Cardiac septum (tissue), 1 donor: ENCODE measurements at places on chromosomes 1 and 21. TPM values are rescaled to one million over a fixed set of nuclear protein-coding genes. Genes with fewer than 3 reads are reported as not detected.

Gene OR2T29
- total RNA-seq, result not detected

Gene C4BPB
- 0.24 TPM for total RNA-seq

Gene SHISAL2A
- total RNA-seq, result not detected

GRCh38 chr1:109412551-109412950, 13.7 kb downstream of the PSMA5 start:
- no peak for DNase-seq

DNA sequence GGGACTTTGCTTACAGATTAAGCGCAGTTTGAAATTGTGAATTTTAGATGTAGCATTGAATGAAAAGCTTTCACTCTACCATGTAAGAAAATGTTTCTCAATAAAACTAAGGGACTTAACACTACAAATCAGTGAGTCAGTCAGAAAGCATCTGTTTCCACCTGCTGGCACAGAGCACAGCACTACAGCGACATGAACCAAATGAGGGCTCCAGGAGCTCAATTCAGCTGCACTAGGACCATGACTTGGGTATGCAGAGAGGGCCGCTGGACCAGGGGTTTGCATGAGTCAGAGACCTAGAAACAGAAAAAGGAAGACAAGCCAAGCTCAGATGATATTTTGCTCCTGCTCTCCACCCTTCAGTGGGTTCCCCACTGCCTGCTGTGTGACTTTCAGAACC, 5.2 kb downstream of the SUSD4 start:
- DNase-seq, result no peak

GRCh38 chr1:73659136-73659535, 538.8 kb downstream of the LRRIQ3 start:
- no peak for DNase-seq

DNA sequence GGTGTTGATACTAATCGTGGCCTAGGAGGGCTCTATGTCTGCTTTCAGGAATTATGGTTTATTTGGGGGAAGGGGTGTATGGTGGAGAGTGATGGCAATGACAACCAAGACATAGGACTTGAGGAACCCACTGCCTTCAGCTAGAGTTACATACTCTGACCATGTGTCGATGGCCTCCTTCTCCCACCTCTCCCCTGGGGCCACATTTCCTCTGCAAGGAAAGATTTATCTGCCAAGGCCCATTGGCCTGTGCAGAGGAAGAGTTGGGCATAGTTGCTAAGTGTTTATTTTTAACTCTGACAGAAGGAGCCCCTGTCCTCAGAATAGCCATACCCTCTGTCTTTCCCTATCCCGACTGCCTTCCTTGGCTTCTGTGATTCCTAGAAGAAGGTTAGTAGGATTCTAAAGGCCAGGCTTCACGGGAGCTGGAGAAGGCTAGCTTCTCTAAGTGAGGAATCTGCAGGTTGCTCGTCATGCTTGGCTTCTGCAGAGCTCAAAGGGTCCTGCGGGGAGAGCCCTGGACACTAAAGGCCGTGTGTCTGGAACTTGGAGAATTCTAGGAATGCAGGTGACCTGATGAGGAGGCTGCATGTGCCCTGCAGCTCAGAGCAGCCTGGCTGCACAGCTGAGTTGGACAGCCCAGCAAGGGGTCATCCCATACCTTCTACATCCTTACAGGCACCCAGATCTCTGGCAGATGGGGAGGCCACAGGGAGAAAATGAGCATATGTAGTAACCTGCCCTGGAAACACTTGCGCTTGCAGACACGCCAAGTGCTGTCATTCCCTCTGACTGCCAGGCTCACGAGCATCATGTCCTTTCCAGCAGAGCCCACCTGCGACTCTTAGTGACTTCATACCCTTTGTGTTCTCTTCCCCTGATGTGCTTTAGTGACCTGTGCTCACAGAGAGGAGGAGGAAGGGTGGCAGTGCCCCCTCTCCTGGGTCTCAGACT, 9.7 kb downstream of the MAPKAPK2 start:
- no peak for DNase-seq

DNA sequence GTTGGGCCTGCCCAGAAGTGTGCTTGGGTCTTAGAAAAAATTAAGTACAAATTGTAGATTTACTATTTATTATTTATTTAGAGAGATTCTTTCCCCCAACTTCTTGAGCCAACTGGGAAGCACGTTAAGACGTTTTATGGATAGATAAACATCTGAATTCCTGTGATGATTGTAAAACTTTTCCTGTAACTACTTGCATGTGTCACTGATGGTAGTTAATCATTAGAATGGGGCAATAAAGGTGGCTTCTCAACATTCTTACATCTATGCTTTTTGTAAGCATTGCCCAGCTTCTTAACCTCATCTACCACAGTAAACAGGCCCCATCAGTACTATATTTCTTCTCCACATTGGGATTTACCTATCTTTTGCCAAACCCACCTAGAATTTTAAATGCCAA, 559.8 kb downstream of the LMO4 start:
- DNase-seq, result no peak

DNA sequence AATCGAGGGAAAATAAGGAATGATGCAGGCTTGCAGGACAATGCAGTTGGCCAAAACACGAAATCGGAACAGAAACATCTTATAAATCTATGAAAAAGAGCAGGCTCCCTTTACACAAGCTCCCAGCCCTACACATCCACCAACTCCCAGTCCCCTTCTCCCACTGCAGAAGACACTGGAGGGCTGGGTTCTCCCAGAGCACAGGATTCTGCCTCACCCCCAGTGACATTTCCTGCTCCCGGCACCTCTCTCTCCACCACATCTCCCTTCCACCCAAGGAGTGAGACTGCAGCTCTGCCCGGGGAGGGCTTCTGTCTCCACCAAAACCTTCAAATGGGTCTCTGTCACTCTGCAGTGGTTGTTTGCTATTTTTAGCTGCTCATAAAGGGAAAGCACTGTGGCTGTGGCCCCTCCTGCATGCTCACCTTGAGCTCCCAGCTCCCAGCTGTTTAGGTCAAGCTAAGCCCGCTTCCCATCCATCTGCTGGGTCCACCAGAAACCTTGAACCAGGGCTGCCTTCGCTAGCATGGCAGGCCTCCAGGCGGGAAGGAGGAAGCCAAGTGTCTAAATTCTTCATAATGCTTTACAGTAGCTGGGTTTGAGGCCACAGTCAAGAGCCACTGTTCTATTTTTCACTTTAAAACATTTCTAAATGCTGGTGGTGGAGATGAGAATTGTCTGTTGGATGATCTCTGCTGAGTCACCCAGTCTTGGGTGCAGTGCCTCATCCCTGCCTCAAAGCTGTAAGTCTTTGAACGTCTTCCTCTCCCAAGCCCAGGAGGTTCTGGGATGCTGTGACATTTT, 3.3 kb upstream of the C2CD2 start:
- DNase-seq, result no peak

- DNase-seq, result no peak
Observed at GRCh38 chr1:77905603-77906002, 17.2 kb downstream of the NEXN start.

- no peak for DNase-seq
Observed at GRCh38 chr1:227766653-227767277, 31.5 kb downstream of the SNAP47 start.

DNA sequence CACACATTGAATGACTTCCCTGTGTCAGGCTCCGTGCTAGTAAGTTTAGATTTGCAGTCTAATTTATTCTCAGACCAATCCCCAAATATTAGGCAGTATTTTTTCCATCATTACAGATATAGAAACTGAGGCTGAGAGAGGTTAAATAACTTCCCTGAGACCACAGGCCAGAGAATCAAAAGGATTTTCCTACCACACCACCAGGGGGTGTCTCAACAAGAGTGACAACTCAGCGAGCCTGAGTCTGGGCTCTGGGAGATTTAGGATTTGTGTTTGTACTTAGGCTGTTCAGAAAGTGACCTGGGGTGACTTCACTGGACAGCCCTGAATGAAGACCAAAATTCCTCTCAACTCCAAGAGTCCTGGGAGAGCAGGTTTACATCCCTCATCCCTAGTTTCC, 13.3 kb upstream of the LCE5A start:
- no peak for DNase-seq

DNA sequence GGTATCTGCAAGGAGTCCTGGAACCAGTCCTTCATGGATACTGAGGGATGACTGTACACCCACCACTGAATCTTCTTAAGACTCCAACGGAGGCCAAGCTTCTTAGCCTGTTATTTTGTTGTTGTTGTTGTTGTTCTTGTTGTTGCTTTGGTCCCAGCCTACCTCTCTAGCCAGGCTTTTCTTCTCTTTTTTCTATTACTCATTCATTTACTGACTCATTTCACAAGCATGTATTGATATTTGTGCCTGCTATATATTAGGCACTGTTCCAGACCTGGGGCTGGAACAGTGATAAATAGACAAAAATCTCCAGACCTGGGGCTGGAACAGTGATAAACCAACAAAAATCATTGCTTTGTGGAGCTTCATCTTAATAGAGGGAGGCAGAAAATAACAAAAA, 20.4 kb downstream of the CENPF start:
- no peak for DNase-seq

DNA sequence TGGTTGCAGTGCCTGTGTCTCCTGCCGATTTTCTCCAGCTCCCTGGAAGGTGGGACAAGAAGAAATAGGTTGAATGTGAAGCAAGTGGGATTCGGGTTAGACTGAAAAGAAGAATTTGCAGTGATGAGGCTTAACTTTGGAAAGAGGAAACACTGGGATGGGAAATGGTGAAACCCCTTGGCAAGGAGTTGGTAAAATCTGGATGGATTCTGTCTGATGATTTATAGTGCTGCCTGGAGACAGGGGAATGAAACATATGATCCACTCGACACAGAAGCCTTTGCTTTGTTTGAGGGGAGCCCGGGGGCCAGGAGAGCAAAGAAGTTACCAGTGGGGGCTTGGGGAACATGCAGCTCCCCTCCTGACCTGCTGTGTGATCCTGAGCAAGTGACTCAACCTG, 67.2 kb downstream of the UBIAD1 start:
- no peak for DNase-seq

DNA sequence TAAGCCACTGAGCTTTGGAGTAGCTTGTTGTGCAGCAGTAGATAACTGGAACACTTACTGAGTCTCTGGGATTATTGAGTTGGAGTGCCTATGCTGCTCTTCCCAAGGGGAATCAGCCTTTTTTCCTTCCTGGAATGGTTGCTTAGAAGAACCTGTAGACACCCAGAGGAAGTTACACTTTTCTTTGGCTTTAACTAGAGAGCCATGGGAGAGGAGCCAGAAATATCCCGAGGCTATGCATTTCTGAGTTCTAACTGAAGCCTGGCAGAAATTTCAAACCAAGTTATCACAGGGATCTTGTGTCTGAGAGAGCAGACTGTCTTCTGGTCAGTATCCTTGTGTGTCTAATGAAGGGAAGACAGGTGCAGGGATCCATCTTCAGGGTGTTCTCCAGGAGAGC, 28.3 kb downstream of the LAMC1 start:
- DNase-seq, result no peak

DNA sequence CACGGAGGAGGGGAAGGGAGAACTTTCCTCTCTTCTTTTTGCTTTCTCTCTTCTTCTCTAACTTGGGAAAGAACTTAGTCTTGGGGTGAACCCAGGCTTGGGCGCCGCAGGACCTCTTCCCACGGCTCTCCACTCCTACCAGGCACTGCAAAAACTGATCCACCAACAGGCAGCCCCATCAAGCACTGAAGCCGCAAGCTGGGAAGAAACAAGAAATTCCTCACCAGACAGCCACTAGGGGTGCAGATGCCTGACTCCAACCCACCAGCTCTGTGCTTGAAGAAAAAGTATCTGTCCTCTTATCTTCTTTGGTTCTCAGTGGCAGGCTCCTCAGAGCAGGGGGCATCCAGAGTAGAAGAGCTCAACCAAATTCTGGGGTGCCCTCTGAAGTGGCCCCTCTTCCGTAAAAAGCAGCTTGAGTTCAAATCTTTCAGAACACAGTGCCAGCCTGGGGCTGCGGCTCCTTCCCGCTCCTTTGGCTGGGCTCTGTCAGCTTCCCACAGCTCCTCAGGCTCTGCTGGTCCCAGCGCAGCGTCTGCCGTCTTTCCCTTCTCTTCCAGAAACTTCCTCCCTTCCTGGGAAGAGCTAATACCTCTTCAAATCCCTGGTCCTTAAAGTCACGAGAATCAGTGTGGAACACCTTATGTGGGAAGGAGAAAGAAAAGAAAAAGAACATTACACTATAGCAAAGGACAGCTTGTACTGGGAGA, 2.4 kb downstream of the SLC41A1 start:
- DNase-seq, result no peak

DNA sequence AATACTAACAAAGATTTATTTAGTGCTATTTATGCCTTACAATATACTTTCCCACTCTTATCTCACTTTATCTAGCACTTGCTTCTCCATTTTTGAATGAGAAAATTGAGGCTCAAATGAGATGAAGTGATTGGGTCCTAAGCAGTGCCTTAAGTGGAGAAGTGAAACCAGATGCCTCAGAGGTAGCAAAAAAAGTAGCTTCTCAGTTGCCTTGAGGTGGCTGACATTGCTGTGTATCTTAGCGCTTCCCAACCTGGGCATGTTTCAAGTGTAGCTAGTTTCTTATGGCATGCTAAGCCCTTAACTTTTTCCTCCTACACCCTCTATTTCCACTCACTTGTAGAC, 390.4 kb downstream of the OMA1 start:
- no peak for DNase-seq

DNA sequence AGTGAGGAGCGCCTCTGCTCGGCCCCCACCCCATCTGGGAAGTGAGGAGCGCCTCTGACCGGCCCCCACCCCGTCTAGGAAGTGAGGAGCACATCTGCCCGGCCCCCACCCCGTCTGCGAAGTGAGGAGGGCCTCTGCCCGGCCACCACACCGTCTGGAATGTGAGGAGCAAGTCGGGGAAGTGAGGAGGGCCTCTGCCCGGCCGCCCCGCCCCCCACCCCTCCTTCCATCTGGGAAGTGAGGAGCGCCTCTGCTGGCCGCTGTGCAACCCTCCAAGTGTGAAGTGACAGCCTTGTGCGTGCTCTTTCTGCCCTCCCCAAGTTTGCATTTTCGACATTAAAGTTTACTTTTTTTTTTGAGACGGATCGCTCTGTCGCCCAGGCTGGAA, 5.1 kb upstream of the ZZZ3 start:
- DNase-seq, result no peak

GRCh38 chr1:18299441-18300338, 181.0 kb upstream of the KLHDC7A start:
- no peak for DNase-seq

GRCh38 chr21:33348706-33349105, 23.9 kb downstream of the IFNAR1 start:
- no peak for DNase-seq

DNA sequence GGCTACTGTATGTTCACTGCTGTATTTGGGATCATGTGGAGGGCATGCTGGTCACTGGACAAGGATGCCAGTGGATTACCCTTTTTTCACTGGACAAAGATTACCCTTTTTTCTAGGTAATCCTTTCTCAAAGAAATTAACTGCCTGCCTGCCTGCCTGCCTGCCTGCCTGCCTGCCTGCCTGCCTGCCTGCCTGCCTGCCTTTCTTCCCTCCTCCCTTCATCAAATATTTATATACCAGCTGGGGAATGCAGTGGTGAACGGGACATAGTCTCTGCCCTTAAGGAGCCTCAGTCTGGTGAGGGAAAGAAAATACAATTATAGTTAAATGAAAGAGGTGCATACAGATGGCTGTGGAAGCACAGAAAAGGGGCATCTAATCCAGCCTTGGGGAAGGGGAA, 85.0 kb downstream of the PGM1 start:
- no peak for DNase-seq
